Bronchus fibroblast of lung (primary cell): ENCODE measurements at places on chromosomes 4 and X. TPM values are rescaled to one million over a fixed set of nuclear protein-coding genes. Genes with fewer than 3 reads are reported as not detected.

The CT45A3 gene
- not detected in 2 replicates for total RNA-seq

The ADGRG2 gene
- total RNA-seq, result under 0.01 TPM in 2 replicates

The MAGEB3 gene
- not detected in 2 replicates for total RNA-seq

The SORBS2 gene
- total RNA-seq, result 0.45 and 1.3 TPM in 2 replicates

The SOD3 gene
- total RNA-seq, result 4.5 TPM in 2 replicates

The SPCS3 gene
- total RNA-seq, result 45.3 and 55.1 TPM in 2 replicates

The GAGE2A gene
- total RNA-seq, result not detected in 2 replicates

The GAGE13 gene
- not detected in 2 replicates for total RNA-seq

The CLNK gene
- total RNA-seq, result not detected in 2 replicates

The HTR2C gene
- total RNA-seq, result not detected in 2 replicates

The OSTC gene
- total RNA-seq, result 208 and 212 TPM in 2 replicates

The ASMT gene
- not detected in 2 replicates for total RNA-seq

The OPRPN gene
- not detected in 2 replicates for total RNA-seq

The TLR1 gene
- total RNA-seq, result 0.15 and 0.84 TPM in 2 replicates

The TMLHE gene
- 6.7 and 9.9 TPM in 2 replicates for total RNA-seq

The XAGE1A gene
- total RNA-seq, result not detected in 2 replicates

The GYPB gene
- not detected in 2 replicates for total RNA-seq

The RGN gene
- total RNA-seq, result 1.0 and 1.5 TPM in 2 replicates

The ZNF711 gene
- total RNA-seq, result 1.6 and 2.5 TPM in 2 replicates

The EGF gene
- 0.15 TPM in 1 of 2 replicates, not detected in the other for total RNA-seq
